HuH-7.5 (cell line): ENCODE measurements at places on chromosomes 2 and 18.

- no peak for DNase-seq
These were observed 134.6 kb upstream of the KLHL29 start for GRCh38 chr2:23250371-23250770.

GRCh38 chr18:48018851-48019250 lies 88.4 kb upstream of the SMAD2 start:
- DNase-seq = no peak

- no peak for DNase-seq
These were observed 5.7 kb upstream of the GPR35 start for GRCh38 chr2:240619506-240620148.

DNA sequence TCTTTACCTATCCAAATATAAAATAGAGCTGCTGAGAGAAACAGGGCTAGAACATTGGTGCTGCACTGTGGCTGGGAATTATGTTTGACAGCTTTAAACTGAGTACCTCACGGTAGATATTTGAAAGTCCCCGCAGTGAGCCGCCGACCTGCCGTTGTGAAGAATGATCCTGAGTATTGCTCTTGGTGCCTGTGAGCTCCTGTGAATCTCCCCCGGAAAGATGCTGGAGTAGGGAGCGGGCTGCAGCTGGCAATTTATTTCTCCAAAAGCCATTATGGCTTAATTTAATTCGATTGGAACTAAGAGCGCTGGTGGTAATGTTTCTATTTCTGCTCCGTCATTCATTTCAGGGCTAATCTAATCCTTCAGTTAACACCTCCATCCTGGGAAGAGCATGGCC lies 129.4 kb upstream of the TPO start:
- no peak for DNase-seq

DNA sequence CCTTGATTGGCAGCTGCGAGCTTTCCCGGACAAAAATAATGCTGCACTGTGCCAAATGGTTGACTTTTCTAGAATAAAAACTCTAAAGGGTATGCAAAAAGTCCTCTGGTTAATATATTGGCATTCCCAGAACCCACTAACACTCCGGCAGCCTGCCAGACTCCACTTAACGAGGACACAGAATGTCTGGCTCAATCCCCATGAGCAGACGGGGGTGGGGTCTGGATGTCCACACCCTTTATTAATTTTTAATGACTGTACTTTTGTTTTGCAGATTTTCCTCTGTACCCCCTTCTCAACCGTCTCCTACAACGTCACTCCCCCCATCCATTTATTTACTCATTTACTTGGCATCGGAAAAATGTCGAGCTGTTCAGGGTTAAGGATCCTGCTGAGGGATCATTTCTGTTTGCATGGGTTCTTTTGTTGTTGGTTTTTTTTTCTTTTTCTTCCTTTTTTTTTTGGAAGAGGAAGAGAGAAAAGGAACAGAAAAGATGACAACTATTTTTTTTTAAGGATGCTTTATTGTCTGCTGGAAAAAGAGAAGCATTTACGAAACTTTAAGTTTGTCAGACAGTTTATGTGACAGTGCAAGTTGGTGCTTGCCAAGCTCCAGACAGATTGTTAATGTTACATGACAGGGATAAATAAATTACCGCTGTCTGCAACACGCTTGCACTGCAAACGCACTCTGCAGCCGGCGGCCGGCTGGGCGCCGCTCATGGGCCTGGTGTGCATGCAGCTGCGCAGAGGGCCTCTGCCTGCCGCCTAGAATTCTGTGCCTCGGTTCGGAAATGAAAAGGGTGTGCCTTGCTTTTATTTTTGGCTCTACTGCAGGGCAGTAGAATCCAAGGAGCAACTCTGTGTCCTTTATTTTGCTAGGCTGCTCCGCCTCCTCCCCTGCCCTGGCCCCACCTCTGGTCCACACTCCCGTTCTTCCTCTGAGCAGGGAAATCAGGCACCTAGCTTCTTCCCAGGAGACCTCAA lies 3.6 kb downstream of the LDLRAD4 start:
- DNase-seq = no peak

- DNase-seq = no peak
These were observed 495.7 kb upstream of the TCF4 start for GRCh38 chr18:56083523-56084287.

- DNase-seq = no peak
These were observed 15.1 kb downstream of the MFF start for GRCh38 chr2:227340106-227340505.
